ENCODE measurements at places on chromosomes 5 and 9. TPM values are rescaled to one million over a fixed set of nuclear protein-coding genes. Genes with fewer than 3 reads are reported as not detected.

Gene BASP1
- 131 TPM for total RNA-seq

Gene FRRS1L
- total RNA-seq = 5.9 TPM

- peaks cover 8% of the 10 kb centered on the region for H3K4me1 ChIP-seq
- H3K27ac ChIP-seq = no peak overlapping the region
- H3K27me3 ChIP-seq = no peaks in the 10 kb centered on the region
- H3K36me3 ChIP-seq = no peaks in the 10 kb centered on the region
- DNase-seq = no peak
Observed at GRCh38 chr9:101977614-101978210, 239.3 kb upstream of the GRIN3A start.

DNA sequence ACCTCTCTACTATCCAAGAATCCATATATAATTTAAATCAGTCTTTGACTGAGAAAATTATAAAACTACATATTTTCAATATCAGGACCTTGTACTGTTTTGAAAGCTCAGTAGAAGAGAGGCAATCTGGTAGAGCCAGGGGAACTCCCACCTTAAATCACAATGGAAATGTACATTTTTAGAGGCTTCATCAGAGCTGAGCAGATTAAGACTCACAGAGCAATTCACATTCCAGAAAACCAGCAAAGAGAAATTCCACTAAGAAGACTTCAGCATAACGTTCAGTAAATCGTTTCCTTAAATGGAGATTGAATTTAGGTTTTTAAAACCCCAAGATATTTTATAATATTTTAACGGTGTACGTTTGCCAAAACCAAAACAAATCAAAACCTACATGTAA, 227.8 kb upstream of the TRPM3 start:
- H3K36me3 ChIP-seq = no peaks in the 10 kb centered on the region
- no peak for DNase-seq
- H3K4me1 ChIP-seq = no peaks in the 10 kb centered on the region
- no peak overlapping the region for H3K4me3 ChIP-seq
- H3K27ac ChIP-seq = no peak overlapping the region

GRCh38 chr5:83740741-83741140, 20.1 kb upstream of the HAPLN1 start:
- H3K4me3 ChIP-seq = no peak overlapping the region
- no peaks in the 10 kb centered on the region for H3K4me1 ChIP-seq
- no peaks in the 10 kb centered on the region for H3K27me3 ChIP-seq
- no peak overlapping the region for H3K27ac ChIP-seq
- DNase-seq = no peak

- H3K27me3 ChIP-seq = peaks cover 7% of the 10 kb centered on the region
- peaks cover 4% of the 10 kb centered on the region for H3K36me3 ChIP-seq
- no peaks in the 10 kb centered on the region for H3K4me1 ChIP-seq
- H3K27ac ChIP-seq = no peak overlapping the region
- no peak overlapping the region for H3K4me3 ChIP-seq
- DNase-seq = no peak
Observed at GRCh38 chr5:31987985-31988710, 186.0 kb downstream of the GOLPH3 start.

DNA sequence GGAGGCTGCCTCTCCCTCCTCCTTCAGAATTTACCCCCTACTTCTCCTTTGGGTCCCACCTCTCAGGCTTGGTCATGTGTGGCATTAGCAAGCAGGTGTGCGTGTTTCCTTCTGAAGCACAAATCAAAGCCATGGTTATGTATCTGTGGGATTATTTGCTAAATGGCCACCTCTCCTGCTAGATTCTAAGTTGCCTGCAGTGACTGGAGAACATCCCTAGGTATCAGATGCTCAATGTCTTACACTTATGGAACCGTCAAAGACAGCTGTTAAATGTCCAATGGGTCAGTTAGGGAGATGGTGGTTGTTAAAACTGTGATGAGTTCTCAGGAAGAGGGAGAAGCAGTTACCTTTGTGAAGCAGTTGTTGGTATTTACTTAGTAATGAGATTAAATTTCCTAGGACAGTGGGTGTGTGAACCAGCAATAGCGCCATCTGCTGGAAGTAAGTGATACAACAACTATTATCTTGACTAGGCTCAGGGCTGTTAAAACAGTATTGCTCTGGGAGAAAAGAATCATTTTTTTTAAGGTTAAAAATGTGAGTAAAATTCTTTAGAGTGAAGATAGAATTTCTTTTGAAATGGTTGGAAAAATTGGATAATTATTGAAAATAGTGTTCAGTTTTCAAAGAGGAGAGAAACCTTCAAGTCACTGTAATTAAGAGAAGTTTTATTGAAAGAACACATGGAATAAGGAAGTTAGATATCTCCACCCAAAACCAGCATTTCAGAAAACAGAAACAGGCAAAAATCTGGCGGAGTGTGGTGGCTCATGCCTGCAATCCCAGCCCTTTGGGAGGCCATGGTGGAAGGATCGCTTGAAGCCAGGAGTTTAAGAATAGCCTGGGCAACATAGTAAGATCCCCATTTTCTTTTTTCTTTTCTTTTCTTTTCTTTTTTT, 71.3 kb downstream of the TMC1 start:
- H3K4me3 ChIP-seq = no peak overlapping the region
- no peaks in the 10 kb centered on the region for H3K27me3 ChIP-seq
- H3K36me3 ChIP-seq = no peaks in the 10 kb centered on the region
- DNase-seq = no peak
- H3K4me1 ChIP-seq = peaks cover 22% of the 10 kb centered on the region

GRCh38 chr9:70921136-70921535, 200.3 kb downstream of the TRPM3 start:
- no peaks in the 10 kb centered on the region for H3K36me3 ChIP-seq
- no peak for DNase-seq
- no peaks in the 10 kb centered on the region for H3K27me3 ChIP-seq
- no peaks in the 10 kb centered on the region for H3K4me1 ChIP-seq
- H3K27ac ChIP-seq = no peak overlapping the region

Data from type B pancreatic cell (in vitro differentiated cells).